Umbilical cord (tissue), 2 donors: ENCODE measurements at places on chromosomes 1 and 21.

DNA sequence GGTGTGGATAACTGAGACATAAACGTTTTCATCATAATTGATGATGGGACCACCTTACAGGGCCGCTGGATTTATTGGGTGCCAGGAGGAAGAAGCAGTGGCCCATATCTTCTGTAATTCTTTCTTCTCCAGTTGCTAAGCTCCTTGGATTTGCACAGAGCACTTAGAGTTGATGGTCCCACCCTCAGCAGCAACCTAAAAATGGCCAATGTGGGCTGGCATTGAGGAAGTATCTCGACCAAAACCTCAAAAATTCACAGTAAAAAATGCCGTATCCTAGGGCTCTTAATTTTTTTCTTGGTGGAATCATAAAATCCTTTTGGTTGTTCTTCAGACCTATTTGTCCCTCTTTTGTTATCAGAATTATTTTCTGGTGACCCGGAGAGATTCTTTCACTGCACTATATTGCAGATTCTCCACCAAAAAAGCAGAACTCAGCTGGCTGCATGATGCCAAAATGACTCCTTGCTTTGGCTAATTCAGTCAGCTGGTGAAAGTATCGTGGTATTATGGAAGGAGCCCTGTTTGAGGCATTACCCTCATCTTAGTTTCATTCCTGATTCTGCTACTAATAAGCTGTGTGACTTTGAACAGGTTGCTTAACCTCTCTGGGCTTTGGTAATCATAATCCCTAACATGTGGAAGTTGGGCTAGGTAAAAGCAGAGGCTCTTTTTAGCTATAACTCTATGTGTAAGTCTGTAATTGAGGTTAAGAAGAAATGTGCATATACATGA is 27.6 kb downstream of the KIRREL1 start:
- no peak for DNase-seq

GRCh38 chr1:40860706-40861223 is 1.4 kb downstream of the CITED4 start:
- peak; percentile 21 for DNase-seq

DNA sequence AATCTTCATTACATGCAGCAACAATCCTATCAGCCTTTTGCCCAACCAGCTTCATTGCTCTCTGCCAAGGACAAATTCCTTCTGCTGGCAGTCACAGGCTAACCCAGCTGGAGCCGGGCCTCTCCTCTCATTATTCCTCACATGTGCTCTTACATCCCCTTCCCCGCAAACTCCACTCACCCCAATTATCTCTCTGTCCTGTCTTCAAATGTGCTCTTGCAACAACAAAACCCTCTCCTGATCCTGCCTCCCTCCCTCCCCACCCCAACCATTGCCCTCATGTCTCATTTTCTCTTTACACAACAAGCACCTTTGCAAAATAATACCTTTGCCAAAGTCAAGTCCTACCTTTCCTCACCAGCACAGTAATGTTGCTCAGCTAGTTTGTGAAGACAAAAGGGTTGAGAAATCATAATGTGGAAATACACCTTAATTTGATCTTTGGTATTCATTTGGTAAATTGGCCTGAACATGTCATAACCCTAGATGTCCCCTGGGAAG is 36.0 kb upstream of the DHCR24 start:
- no peak for DNase-seq

- DNase-seq: no peak
Observed at GRCh38 chr1:205491794-205492193, 12.7 kb upstream of the CDK18 start.

DNA sequence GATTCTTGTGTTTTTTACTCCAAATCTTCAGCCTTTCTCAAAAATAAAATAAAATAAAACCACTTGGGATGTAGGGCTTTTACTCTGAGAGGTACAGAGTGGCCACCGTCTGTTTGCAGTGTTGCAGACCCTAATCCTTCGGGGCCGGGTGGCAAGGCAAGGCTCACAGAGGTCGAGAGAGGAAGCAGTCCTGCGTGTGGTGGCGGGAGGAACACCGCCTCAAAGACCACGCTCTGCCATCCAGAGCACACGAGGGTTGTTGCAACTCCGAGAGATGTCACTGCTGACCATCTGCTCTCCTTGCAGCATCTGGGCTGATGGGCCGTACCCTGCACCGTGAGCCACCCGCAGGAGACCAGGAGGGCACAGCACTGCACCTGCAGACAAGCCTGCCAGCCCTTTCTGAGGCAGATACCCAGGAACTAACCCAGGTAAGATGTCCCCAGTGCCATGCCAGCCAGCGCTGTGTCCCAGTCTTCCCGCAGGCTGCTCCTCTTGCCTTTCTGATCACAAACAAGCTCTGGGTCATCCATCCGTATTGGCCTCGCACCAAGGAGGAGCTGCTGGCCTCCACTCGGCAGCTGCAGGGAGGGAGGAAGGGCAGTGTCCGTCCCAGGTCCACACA is 31.5 kb downstream of the SNAP47 start:
- DNase-seq: no peak

- DNase-seq: no peak
Observed at GRCh38 chr1:248914796-248915381, 8.9 kb downstream of the PGBD2 start.

GRCh38 chr1:191707288-191707687 is 451.0 kb upstream of the RGS18 start:
- no peak for DNase-seq

DNA sequence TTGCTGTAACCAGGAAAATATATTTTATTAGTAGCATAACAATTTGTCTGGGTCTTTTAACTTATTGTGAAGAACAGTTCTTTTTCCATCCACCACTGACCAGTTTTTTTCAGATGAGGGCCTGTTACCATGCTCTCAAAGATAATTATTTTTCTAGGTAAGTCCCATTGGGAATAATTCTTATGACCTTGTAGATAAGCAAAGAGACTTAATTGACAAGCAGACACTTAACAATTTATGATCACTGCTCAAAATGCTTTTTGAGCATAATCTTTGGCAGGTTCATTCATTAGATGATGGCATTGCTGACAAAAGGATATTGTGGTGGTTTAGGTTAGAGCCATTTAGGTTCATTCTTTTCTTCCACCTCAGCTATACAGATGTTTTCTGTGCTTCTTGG is 6.6 kb downstream of the SNX27 start:
- DNase-seq: no peak

- no peak for DNase-seq
Observed at GRCh38 chr1:47592296-47593012, 154.6 kb downstream of the FOXD2 start.

- DNase-seq: peak; percentile 98
Observed at GRCh38 chr1:36321119-36321951, 2.1 kb downstream of the EVA1B start.

DNA sequence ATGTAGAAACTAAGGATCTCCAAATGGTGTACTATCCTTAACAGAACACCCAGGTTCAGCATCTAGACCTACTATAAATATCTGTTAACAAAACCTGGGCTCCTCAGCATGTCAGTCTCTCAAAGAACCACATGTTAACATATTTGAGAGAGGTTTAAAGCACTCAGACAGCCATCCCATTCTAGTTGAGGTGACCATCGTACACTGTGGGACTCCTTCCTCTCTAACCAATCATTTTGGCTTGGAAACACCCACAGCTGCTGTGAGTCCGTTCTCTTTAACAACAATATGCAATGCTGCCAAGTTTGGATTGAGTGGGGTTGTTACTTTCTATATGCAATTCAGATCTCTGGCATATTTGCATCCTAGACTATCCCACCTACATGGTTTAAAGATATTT is 105.8 kb downstream of the MRPL39 start:
- DNase-seq: no peak

DNA sequence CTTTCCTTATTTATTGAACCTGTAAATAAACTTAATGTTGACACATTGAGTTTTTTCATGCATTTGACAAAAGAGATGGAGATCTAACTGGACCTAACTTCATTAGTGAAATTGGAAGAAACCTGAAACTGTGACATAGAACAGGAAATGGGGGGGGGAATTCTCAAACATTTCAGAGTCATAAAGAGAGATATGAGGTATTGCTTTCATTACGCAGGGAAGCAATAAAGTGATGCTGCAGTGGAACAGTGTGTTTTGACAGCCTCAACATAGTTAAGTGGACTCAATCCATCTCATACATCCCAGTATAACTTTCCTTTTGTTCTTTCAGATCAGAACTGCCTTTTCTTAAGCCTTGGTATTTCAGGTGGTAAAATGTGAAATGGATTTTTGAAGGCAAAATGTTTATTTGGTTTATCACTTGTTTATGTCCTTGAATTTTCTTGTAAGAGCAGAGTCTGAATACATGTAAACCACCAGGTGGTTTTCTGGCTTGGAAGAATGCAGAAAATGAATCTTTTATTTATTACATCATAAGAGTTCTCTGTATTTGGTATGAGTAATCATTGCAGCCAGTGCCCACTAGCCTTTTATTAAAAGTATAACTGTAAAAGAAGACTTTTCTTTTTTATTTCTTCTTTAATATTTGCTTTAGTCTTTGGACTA is 132.5 kb downstream of the ZNF326 start:
- DNase-seq: no peak

- no peak for DNase-seq
Observed at GRCh38 chr1:237556911-237557310, 333.8 kb downstream of the ZP4 start.

GRCh38 chr1:51644533-51645197 is 27.8 kb downstream of the OSBPL9 start:
- no peak for DNase-seq

- DNase-seq: no peak
Observed at GRCh38 chr1:108722292-108722691, 9.6 kb downstream of the FNDC7 start.

DNA sequence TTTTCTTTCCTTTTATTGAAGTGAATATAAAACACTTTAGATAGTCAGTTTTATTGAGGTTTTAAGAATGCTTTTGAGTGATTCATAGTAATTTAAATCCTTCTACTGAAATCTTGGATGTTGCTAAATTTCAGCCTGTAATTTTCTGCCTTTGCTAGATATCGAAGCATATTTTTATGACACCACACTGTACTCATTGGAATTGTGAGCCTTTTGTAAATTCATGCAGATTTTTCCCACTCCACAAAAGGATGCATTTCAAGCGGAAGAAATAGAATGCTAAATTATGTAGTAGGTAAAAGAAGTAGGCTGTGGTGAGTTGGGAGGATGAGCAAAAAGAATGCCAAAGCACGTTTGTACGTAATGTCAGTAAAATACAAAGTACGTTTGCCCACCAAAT is 13.8 kb downstream of the SNX7 start:
- peak; percentile 63 for DNase-seq

- peak; percentile 9 for DNase-seq
Observed at GRCh38 chr1:58075188-58075578, 471.3 kb downstream of the OMA1 start.

DNA sequence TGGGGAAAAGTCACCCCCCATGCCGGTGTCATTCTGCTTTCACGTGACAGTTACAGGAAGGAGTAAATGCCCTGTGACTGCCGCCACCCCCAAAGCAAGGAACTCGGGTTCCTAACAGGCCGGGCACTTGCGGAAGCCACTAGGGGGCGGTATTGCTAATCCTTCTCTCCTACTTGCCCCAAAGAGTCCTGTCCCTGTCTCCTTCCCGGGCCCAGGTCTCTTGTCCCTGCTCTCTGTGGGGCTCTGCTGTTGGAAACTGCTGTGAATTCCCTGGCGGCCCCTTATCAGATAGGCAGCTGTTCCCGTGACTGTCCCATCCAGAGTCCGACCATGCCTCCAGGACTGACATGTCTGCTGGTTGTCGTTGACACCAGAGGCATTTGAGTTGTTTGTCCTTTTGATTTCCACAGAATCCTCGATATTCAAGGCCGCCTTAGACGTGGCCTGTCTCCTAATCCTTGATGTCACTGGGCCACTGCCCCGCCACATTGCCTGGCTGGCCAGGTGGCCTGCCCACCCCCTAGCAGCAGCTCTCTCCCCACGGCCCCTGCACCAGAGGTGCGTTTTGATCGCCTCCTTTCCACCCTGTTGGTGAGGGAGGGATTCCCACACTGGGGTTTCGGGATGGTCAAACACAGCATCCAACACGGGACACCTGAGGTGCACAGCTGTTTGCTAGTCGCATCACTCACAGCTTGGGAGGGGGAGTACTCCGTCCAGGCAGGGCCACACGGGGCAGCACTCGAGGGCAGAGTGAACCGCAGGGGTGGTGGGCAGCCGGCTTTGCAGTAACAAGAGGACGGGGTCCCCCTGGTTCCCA is 37.3 kb downstream of the CHAF1B start:
- no peak for DNase-seq

GRCh38 chr1:41640141-41640751 is 155.8 kb upstream of the EDN2 start:
- DNase-seq: no peak

DNA sequence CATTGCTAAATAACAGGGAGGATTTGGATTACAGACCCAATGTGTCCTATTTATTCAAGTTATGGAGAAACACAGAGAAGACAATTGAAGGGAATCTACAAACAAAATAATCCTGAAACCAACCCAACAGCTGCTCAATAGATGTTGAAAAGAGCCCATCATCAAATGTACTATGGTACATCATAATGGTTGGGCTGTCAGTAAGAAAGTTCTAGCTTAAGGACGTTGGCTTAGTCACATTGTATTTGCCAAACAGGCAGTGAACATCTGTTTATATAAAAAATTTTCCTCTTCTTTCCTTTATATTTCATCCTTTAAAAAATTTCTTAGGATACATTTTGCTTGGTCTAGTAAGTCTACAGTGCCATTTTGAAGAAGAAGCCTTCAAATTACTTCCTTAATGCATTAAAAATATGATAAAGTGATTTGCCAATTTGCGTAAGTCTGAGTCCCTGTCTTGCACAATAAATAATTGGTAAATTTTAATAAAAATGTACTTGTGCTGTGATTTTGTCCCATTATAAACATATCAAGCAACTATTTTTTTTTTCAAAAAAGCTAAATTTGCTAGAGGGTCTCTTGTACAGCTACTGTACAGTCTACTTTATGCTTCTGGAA is 14.4 kb downstream of the MAP3K7CL start:
- DNase-seq: no peak

DNA sequence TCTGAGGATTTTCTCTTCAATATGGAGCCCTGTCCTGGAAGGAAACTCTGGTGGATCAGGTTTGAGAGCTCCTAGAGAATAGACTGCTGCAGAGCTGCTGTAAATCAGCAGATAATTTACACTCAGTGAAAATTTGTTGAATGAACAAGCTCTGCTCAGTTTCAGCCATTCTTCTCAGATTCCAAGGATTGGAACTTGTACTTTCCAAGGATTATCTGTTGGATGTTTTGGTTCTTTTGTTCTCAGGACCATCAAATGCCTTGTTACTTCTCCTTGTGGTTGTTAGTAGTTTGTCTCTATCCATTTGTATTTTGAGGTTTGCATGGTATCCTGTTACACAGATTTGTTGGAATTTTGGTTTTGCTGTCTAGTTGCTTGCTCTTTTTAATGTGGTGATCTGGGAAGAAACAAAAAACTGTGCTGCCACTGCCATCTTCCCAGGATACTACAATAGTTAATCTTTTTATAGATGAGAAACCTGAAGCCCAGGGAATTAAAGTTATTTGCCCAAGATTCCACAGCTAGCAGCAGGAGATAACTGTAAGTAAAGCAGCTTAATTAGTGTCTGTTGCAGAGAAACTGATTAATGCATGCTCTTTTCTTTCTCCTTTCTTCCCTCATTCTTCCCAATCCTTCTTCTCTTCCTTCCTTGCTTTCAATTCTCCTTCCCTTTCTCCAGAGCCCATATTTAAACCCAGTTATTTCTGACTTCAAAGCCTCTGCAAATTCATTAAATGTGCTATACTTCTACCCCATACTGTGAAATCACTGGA is 21.7 kb upstream of the KIFAP3 start:
- no peak for DNase-seq
